CD4-positive, alpha-beta T cell treated with Interleukin-4 for 4 hours (primary cell): ENCODE measurements at places on chromosomes 5 and 9.

- DNase-seq: no peak
Measured at GRCh38 chr9:123710299-123710698, 219.6 kb downstream of the DENND1A start.

DNA sequence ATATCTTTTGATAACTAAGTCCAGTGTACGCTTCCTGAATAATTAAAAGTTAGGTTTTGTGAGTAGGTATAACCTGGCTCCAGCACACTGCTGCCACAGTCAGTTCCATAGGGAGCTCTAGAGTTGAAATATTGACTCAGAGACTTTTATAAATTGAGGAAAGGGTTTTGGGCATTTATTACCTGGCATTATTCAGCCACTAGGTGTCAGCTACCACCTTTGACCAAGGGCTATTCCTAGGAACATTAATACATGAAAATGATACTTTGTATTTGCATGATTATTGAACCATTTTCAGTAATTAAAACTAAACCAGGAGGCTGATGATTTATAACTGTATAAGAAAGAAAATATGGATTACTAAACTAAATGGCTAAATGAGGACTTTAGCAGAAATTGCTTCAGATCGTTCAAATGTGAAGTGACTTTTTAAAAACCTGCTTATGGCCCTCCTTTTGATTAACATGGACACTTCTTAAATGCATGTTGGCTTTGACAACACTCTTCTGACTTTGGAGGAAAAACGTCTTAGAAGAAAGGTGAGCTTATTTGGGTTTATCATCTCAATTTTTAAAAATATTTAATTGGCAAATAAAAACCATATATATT lies 83.0 kb downstream of the SMC2 start:
- no peak for DNase-seq

DNA sequence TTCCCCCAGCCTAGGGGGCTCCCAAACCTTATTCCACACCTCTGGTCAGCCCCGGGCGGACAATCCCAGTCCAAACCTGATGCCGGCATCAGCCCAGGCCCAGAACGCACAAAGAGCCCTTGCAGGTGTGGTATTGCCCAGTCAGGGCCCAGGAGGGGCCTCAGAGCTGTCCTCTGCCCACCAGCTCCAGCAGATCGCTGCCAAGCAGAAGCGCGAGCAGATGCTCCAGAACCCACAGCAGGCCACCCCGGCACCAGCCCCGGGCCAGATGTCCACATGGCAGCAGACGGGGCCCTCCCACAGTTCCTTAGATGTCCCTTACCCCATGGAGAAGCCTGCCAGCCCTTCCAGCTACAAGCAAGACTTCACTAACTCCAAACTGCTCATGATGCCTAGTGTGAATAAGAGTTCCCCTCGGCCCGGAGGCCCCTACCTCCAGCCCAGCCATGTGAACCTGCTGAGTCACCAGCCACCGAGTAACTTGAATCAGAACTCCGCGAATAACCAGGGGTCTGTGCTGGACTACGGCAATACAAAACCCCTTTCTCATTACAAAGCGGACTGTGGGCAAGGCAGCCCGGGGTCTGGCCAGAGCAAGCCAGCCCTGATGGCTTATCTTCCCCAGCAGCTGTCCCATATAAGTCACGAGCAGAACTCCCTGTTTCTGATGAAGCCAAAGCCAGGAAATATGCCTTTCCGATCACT lies 27.6 kb upstream of the LTC4S start:
- no peak for DNase-seq

- DNase-seq: no peak
Measured at GRCh38 chr9:21906881-21907280, 87.3 kb downstream of the CDKN2A start.

- DNase-seq: no peak
Measured at GRCh38 chr5:2866662-2867372, 115.3 kb upstream of the IRX2 start.

DNA sequence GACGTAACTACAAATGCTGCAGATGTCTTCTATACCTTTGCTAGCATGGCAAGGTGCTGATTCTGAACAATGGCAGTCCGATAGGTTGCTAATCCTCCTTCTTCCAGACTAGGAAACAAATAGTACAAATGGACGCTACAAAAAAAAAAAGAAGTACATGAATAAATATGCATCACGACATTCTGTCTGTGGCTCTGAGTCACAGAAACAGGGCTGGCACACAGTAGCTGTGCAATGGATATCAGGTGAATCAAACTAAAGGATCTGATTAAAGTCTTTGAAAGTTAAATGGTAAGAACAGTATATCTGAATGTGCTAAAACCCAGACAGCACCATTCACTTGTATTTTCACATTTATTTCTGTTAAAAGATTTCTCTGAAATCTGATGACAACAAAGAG lies 96.2 kb downstream of the DROSHA start:
- DNase-seq: no peak

DNA sequence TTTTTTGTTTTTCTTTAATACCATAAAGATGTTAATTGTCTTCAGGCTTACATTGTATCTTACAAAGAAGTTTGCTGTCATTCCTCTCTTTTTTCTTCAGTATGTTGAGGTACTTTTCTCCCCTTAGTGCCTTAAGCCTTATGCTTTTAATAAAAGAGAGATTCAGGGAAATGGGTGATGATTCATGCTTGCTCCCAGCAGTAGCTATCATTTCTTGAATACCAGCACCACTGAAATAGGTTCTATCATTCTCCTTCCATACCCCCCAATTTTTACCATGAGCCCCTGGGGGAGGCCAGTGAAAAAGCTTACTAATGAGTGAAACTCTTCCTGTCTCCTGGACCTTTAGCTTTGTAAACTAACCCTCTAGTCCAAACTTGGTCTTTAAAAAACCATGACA lies 165.0 kb downstream of the FBXL7 start:
- DNase-seq: no peak

DNA sequence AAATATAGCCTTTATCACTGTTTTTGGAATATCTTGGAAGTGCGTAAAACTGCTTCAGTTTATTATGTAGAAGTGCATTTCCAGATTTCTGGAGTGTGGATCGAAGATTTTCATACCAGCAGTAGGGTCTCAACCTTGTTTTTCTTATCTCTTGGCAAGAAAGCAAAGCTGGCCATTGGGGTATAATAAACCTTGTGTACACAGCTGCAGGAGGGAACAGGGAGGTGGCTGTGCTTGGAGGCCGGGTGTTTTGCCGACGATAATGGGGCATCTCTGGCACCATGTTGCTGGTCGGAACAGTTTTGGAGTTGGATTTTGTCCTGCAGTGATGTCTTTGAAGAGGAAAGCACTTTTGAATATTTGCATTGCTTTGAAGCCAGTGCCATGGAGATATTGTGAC lies 308.8 kb upstream of the DMRT1 start:
- DNase-seq: no peak

GRCh38 chr5:130651440-130651839 lies 513.6 kb downstream of the HINT1 start:
- DNase-seq: no peak

GRCh38 chr9:136587145-136587943 lies 41.5 kb upstream of the NOTCH1 start:
- no peak for DNase-seq

DNA sequence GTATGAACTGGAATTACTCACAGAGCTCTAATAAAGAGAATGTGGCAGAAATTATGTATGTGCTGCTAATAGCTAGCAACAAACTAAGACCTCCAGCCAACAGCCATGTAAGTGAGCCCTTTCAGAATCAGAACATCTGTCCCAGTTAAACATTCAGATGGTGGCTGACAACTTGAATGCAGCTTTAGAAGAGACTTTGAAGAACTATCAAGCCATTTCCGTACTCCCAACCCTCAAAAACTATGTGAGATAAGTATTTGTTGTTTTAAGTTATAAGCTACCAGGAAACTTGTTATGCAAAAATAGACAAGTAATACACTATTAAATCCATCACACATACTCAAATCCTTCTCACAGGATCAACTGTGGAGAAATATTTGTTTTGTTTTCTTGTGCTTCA lies 205.2 kb upstream of the EDIL3 start:
- DNase-seq: no peak

DNA sequence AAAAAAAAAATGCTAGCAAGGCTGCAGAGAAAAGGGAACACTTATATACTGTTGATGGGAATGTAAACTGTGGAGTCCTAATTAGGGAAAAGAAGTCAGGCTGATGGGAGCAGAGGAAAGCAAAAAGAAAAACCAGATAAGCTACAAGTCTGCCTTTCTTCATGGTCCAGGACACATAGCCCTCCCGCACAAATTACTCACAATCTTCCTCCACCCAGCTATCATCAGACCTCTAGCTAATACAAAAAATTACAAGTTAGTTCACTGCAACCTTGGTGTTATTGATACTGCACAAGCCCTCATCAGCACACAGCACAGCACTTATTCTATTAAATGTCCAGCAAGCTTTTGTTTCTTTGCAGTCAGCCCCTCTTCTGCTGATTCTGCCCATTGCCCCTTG lies 186.0 kb upstream of the ADRA1B start:
- DNase-seq: no peak

- DNase-seq: no peak
Measured at GRCh38 chr9:33868440-33868973, 51.5 kb downstream of the UBE2R2 start.

- DNase-seq: no peak
Measured at GRCh38 chr5:74765201-74765600, 1.7 kb downstream of the GFM2 start.

- DNase-seq: peak; percentile 65
Measured at GRCh38 chr5:134524272-134524825, 1.1 kb upstream of the JADE2 start.

- DNase-seq: peak; percentile 65
Measured at GRCh38 chr5:76601470-76601869, 21.7 kb downstream of the F2RL2 start.
